ELR (cell line): ENCODE measurements at places on chromosomes 13 and 19.

GRCh38 chr19:2636897-2637683, 65.4 kb downstream of the GNG7 start:
- peak; percentile 58 for DNase-seq

DNA sequence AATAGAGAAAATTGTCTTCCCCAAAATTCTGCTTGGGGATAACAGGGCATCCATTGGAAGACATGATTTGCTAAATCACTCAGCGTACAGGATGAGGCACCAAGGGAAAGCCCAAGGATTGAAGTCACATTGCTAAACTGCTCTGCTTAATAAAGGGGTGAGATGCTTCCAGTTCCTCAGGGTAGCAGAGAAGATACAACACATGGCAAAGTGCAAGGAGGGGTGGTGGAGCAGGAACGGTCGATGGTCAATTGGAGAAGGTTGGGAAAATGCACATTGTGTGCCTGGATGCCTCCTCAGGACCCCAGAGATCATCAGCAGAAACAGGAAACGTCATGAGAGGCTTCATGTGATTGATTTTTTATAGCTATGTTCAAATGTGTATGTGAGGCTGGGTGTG, 116.3 kb upstream of the SOX1 start:
- no peak for DNase-seq

GRCh38 chr13:18996627-18997051, 185.0 kb downstream of the TUBA3C start:
- DNase-seq, result no peak

GRCh38 chr19:22533761-22534160, 100.4 kb upstream of the ZNF492 start:
- DNase-seq, result no peak

GRCh38 chr13:67277581-67277980, 47.4 kb upstream of the PCDH9 start:
- DNase-seq, result peak; percentile 10

DNA sequence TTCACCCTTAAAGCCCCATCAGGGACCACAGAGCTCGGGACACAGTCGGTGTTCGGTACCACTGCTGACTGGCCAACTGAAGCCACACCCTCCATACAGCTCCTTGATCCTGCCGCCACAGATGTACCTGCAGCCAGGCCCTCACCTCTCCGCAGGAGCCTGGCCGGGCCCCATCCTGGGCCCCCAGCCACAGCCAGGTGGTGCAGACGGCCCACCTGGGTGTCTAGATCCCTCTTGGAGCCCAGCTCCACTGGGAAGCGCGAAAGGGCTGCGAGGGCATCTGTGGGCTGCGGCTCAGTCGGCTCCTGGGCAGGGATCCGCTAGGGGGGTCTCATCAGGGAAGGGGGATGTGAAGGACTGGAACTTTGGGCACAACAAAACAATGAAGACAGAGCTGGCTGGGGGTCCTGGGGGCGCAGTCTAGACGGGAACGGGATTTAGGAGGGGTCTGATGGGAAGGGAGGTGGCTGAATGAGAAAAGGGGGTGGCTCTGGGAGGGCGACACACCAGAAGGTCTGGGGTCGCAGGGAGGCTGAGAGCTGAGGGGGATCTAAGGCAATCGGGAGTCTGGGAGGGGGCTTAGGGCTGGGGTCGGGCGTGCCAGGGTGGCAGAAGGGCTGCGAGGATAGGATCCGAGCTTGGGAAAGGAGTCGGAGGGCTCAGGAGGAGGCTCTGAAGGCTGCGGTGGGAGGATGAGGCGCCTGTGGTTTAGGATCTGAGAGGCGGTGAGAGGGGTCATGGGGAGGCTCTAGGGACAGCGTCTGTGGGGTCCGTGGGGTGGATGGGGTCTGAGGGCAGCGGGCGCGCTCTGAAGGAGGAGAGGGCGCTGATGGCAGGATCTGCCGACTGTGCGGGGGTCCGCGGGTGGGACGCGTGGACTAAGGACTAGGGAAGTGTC, 15.8 kb downstream of the PRODH2 start:
- no peak for DNase-seq

DNA sequence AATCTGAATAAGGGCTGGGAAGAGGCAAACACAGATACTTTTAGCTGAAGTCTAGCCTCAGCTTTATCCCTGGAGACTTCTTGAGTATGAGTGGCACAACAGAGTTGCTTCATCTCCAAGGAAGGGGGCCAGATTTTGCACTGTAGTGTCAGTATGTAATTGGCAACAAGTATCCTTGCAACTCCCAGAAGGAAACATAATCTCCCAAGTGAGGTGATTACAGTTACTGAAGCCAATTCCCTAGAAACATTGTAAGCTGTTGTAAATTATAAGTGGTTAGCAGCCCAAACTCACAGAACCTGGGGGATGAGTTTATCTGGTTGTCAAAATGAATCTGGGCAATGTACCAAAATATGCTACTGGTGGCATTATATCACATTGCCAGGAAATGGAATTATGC, 2065.7 kb upstream of the PCDH20 start:
- no peak for DNase-seq

DNA sequence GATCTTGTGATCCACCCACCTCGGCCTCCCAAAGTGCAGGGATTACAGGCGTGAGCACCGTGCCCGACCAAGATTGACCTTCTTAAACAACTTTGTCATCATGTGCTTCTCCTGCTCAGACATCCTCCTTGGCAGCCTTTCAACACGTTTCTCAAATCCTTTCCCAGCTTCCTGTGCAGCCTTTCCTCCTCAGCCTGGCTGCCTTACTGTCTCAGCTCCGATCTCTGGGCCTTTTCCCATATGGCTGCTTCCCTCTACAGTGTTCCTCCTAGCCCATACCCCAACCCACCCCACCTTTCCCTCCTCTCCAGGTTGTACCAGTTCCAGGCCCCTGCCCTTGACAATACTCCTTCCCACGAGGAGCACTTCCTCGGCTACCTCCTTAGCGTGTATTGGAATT, 7.2 kb downstream of the PHF11 start:
- DNase-seq, result peak; percentile 13

- no peak for DNase-seq
These were observed 195.2 kb downstream of the TEX29 start for GRCh38 chr13:111515635-111516034.

DNA sequence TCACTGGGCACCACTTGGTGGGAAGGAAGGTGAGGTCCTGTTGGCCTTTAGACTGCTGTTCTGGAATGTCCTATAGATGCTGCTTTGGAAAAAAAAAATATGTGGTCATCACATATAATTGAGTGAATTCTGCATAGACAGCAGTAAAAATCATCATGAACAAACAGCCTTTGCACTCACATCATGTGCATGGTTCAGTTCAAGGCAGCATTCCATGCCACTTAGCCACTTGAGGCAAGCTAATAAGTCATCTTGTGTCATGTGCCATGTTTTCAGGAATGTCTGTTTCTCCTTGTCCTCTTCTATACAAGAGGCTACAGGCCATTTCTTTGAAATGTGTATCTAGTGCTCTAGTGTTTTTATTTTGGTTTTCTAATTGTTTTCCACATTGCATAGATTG, 43.9 kb upstream of the TSC22D1 start:
- peak; percentile 69 for DNase-seq

DNA sequence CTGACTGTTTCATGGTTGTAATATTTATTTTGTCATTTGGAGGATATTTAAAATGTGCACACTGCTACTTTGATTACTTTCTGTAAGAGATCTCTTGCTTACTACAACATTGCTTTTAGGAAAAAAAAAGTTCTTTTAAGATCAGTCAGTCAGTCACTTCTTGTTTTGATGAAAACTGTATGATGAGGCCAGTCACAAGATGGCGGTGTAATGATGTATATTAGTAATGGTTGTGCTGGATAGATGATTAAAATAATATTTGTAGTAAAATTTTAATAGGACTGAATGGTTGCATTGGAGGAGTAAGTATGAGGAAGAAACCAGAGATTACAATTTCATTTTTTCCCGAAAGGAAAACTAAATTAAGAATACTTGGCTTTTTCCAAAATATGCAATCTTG, 2411.1 kb downstream of the PCDH9 start:
- peak; percentile 26 for DNase-seq

- no peak for DNase-seq
These were observed 12.7 kb downstream of the KLHL26 start for GRCh38 chr19:18649371-18650020.

- DNase-seq, result no peak
These were observed 2.9 kb upstream of the CERS1 start for GRCh38 chr19:18898607-18899408.

GRCh38 chr13:85828094-85828684, 29.0 kb upstream of the SLITRK6 start:
- peak; percentile 56 for DNase-seq

GRCh38 chr19:31504221-31504620, 155.0 kb upstream of the TSHZ3 start:
- DNase-seq, result no peak

DNA sequence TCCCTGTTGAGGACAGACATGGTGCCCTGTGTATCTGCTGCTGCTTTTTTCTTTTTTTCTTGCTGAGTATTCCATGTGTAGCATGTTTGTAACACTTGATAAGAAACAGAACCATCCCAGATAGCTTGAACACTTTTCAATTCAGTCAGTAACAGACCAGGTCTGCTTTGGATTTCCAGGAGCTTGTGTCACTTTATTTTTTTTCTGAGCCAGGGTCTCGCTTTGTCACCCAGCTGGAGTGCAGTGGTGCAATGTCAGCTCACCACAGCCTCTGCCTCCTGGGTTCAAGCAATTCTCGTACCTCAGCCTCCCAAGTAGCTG, 43.7 kb downstream of the BBC3 start:
- DNase-seq, result no peak

DNA sequence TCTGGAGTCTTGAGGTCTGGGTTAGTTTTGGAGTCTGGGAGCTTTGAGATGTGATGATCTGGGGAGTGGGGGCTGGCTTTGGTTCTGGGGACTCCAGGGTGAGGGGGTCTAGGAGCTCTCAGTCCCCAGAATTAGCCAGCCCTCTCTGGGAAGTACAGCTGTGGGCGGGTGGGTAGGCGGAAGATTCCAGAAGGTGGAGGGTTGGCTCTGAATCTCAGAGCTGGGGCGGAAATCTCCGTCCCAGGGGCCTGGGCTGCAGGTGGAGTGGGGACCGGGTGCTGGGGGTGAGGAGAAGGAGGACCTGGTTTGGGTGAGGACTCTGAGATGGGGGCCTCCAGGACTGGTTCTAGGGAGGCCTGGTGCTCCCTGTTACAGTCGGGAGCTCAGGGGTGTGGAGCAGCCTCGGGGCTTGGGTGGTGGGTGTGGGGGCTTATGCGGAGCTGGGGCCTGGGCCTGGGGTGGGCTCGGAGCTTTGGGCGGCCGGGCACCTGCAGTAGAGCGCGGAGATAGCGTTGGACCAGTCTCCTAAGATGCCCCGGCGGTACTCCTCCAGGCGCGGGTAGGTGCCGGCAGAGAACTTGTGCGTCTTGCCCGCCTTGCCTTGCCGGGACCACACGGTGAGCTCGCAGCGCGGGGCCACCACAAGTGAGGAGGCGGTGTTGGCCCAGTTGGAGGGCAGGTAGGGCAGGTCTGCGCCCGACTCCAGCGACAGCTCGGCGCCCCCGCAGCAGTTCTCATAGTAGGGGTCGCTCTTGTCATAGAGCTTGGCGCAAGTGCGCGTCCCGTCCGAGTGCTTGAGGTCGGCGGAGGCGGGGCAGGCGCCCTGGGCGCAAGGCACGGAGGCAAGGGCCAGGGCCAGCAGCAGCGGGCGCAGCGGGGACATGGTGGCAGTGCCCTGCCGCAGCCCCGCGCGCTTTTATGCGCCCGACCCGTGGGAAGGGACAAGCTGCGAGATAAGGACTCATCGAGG, at the start of gene SYCN:
Gene SYCN, minus strand, starts transcription at position 892 of the 970 bp plus-strand sequence. Its CDS starts 9 bp downstream, at position 883.
- DNase-seq, result no peak

GRCh38 chr13:27978301-27978968, 9.3 kb upstream of the CDX2 start:
- no peak for DNase-seq

DNA sequence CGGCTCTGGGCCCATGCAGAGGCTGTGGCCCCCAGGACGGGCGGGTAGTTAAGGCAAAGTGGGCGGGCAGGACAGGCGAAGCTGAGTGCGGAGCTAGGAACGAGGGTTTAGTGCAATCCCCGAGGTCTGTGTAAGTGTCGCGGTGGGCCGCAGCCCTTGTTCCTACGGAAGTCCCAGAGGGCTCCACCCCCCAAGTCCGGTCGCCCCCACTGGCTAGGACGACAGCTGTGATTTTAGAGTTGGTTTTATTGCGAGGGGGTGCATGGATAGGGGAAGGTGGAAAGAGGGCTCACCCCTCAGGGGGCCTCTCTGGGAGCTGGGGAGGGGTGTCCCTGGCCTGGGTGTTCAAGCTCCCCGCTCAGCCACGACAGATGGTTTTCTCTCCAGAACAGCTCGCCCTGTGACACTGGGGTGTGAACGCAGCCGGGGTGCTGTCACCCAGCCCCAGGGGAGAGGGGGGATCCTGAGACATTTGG, 21.7 kb downstream of the ZBTB7A start:
- no peak for DNase-seq

DNA sequence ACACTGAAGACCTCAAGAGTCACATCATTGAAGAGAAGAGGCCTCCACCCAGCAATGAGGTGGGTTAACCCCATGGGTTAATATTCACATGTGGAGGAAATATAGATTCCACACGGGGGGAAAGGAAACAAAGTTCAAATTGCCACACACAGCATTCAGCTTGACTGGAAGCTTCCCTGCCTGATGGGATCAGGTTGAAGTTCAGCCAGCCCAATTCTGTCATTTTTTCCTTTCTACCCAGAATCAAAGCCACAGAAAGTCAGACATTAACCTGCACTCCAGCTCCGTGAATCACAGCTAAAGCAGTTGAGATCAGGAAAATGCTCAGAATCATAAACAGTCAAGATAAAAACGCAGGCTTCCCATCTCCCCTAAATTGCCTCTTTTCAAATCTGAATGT, 208.7 kb upstream of the OBI1 start:
- DNase-seq, result no peak

DNA sequence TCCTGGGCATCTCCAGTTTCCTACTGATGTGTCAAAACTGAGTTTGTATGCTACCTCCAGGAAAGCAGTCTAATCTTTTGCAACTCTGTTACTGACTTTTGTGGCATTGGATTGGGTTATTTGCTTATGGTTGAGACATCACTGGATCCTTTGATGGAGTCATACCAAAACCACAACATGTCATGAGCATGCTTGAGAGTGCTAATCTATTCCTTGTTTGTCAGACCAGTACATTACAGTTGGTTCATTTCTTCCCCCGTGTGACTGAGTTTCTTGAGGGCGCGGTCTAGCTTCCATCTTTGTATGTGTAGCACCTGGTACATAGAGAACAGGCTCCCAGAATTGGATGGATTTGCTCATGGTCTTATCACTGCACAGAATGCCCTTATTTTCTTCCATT, 43.2 kb downstream of the SUGT1 start:
- peak; percentile 19 for DNase-seq

DNA sequence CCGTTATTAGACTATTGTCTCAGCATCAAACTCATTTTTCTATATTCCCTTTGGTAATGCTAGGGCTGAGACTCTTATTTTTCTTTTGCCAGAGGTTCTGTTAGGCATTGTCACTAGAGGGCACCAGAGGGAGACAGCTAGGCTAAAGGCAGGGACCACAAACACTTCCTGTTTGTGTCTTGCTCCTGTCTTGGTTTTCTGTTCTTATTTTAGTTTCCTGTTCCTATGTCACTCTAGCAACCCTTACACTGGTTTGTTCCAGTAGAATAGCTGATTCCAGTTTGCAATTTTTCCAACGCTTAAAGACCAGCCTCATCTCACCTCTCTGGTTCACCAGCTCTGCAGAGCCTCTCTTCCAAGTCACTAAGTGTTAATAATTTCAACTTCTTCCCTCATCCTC, 772.0 kb downstream of the DIAPH3 start:
- DNase-seq, result peak; percentile 59
